Non-pigmented ciliary epithelial cell (primary cell): ENCODE measurements at places on chromosomes 5 and 9.

GRCh38 chr9:85310573-85310972, 431.2 kb downstream of the AGTPBP1 start:
- no peak for DNase-seq

DNA sequence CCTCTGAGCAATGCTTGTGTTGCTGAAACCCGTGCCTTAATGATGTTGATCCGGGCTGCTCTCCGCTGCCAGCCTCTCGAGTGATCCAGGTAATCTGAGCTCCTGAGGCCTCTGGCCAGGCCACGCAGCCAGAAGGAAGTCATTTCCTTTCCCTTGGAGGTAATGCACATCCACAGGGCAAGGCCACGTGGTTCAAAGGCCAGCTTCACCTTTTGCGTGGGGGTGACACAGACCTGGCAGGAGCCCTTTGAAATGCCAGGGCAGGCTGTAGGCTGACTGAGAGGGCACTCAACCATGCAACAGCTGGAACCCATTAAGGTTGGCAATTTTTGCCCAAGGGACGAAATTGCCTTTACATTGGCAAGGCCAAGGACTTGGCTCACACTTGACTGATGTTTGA, 80.4 kb downstream of the LIX1 start:
- DNase-seq: no peak

GRCh38 chr9:109986521-109986991, 206.6 kb downstream of the PALM2AKAP2 start:
- peak; percentile 89 for DNase-seq

DNA sequence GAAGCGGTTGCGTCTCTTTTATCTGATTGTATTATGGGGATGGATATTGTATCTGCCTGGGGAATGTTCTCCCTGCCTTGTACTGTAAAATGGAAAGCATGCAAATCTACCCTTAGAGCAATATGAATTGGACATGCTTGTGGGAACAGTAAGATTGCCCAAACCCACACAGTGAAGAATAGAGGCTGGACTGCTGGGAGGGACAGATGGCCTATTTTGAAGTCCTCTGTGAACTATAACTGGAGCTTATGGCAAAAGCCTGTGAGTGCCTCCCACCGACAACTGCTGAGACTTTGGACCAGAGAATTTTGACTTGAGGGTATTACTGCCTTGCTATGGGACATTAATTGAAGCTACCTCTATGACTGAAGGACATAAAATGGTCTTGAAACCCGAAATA, 168.9 kb downstream of the ERCC6L2 start:
- no peak for DNase-seq

DNA sequence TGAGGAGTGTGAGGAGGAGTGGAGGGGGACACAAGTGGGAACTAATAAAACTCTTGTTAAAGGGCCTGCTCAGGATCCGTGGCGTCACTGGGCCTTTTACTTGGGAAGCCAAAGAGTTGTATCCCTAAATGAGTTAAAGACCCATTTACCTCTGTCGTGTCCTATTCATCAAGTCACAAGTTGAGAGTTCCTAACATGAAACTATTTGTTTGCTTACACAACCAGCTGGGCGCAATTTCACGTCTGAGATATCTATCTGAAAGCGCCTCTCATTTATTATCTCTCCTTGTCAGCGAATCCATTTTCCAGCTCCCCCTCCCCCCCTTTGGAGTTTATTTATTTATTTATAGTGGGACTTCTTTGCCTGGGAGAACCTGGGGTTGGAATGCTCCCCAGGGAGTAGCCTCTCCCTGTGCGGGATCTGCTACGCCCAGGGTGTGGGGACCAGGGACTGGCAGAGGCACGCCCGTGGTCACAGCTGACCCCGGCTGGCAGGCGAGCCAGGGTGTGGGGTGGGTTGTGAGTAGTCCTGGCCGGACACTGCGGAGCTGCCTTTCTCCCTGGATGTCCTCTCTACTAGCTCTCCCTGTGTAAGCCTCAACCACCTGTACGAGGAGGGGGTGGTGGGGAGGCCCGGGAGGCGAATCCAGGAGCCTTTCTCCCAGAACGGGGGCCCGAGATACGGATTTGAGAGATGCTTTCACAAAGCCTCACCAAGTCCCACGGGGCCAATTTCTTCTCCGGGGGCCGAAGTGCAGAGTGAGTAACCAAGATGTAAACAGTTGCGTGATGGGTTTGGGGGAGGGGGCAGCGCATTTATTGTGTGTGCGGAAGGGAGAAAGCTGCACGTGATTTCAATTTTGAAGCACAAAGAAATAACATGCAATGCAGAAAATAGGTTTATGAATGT, 15.3 kb downstream of the NR2F1 start:
- no peak for DNase-seq
